ENCODE measurements at places on chromosomes 11 and 22.

GRCh38 chr11:65442842-65443331, 20.3 kb downstream of the NEAT1 start:
- DNase-seq = peak; percentile 50

DNA sequence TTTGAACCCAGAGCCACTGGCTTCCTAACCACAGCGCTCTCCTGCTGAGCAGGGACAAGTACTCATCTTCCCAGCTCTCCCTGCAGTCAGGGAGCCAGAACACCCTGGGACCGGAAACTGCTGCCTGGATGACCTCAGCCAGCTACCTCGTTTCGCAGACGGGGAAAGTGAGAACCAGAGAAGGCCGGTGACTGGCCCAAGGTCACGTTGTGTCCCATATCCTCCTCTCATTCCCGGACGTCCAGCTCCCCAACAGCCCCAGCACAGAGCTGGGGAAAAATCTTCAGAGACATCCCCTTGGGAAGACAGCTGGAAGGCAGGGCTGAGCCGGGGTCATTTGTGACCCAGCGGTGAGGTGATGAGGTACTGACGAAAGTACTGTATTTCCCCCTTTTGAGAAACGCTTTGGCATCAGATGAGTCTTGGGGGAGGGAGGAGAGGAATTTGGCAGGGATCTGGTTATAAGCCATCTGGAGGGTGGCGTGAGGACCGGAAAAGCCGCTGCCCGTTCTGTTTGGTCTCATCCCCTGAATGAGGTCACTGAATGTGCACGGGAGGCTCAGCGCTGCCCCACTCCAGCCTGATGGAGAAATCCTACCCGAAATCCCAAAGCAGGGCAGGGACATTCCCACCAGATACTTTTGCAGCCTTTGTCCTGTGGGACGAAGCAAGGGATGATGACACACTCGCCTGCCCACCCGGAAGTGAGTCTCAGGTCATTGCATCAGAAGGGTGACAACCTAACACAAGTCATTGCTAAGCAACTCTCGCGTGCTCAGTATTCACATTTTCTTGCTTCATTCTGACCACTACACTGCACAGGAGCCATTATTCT, 41.1 kb downstream of the LIF start:
- peak; percentile 98 for DNase-seq

DNA sequence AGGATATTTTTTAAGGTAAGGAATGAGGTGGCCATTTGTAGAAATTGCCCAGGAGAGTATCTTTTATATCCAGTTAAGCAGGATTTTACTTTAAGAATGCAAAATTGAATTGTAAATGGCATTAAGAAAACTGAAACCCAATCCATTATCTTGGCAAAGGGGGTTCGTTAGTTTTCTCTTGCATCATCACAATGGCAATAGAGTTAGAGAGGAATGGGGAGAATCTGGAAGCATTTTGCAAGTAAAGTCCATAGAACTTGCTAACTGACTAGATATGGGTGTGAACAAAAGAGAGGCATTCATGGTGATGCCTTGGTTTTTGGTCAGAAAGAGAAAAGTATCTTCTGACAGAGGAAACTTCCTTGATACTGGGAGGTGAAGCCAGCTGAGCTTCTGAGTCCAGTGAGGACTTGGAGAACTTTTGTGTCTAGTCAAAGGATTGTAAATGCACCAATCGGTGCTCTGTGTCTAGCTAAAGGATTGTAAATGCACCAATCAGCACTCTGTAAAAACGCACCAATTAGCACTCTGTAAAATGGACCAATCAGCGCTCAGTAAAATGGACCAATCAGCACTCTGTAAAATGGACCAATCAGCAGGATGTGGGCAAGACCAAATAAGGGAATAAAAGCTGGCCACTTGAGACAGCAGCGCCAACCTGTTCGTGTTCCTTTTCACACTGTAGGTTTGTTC, 3.6 kb upstream of the CCDC117 start:
- DNase-seq = no peak

DNA sequence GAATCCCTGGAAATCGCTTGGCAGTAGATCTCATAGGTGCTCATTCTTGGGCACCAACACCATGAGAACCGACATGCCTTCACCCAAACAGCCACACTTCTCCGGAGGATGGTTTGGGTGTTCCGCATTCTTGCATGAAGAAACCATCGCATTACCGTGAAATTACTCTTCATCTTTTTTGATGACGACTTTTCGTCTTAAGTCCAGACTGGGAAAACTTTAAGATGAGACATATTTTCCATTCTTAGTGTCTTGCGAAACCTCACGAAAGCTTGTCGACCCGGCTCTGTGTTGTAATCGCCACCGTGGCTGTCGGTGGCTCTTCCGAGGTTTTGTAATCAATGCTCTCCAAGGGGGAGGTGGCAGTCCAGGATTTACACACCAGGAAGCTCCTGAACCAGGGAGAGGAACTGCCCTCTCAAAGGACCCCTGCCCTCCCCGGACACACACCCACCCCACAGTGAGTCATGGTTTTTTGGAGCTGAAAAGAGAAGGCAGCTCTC, 1.7 kb downstream of the TOM1 start:
- peak; percentile 99 for DNase-seq

GRCh38 chr22:44304354-44304753, 8.4 kb downstream of the SHISAL1 start:
- peak; percentile 60 for DNase-seq

DNA sequence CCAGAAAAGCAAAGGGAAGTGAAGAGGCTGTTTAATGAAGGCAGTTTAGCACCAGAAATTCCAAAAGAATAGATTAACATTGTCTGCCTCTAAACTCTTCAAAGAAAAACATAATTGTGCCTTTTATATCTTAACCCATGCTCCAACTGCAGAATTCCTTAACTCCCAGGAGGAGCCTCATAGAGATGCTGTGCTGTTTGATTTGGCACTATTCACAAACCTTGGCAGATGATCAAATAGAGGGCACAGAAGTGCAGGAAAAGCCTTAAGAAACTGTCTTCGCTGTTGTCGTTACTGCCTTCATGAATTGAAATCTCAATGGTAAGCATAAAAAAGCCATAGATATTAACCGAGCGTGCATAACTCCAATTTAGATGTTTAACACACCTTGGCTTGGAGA, 124.1 kb upstream of the MPPED2 start:
- DNase-seq = no peak

DNA sequence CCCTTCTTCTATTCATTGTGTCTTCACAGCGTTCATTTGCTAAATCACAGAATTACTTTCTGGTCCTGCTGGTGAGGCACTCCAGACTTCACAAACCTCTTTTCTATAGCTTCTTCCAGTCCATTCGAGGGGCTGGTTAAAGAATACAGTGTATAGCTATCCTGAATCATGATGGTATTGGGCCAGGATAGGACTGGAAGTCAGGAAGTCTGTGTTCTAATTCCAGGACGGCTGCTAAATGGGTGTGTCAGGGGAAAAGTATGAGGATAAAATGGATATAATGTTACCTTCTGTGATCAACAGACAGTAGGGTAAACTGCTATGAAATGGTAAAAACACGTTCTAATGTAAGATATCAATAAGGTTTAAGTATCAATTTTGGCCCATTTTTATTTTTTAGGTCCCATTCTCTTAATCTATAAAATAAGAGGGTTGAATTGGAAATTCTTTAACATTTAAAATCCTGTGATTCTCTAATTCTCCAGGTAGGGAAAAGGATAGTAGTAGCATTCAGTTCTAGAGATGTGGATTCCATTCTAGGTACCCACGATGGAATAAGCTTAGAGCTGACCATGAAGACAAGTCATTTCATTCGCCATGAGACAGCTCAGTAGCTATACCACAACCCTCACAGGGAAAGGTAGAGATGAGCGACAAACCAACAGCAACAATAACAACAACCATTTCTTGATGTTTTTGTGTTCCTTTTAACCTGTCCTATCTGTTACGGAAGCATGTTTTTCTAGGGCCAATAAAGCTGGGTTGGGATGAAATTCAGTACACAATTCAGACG, 96.1 kb downstream of the SLC1A2 start:
- DNase-seq = peak; percentile 49

DNA sequence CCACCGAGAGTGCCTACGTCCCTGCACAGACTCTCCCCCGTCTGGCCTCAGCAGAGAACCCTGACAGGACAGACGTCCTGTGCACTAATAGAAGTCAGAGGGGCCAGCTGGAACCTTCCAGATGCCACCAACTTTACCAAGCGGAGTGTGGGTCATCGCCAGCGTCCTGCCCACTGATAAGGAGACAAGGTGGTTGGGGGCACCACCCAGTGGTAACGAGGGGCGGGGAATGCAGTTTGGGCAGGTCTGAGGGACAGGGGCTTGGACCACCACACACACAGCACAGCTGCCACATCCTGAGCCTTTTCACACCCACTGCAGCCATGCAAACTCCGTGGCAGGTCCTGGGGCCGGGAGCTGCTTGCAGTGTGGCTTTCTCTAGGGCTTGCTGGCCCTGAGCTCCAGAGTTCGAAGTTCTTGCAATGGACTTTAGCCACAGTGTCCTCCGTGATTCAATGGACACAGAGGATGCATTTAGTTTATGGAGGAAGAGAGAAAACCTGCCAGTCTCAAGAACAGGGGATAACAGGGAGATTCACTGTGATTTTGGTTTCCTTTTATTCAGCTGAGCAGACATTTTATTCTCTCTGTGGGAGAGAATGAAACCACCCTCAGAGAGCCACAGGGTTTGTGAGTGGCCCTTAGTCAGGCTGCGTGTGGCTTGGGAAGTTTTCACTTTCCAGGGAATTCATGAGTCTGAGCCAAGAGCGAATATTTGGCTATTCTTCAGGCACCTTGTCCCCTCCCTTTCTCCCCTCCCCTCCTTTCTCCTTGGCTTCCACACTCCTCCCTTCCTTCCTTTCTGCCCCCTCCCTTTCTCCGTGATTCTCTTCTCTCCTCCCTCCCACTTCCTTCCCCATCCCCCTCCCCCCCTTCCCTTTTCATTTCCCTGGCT, 13.1 kb downstream of the MRGPRG start:
- no peak for DNase-seq

DNA sequence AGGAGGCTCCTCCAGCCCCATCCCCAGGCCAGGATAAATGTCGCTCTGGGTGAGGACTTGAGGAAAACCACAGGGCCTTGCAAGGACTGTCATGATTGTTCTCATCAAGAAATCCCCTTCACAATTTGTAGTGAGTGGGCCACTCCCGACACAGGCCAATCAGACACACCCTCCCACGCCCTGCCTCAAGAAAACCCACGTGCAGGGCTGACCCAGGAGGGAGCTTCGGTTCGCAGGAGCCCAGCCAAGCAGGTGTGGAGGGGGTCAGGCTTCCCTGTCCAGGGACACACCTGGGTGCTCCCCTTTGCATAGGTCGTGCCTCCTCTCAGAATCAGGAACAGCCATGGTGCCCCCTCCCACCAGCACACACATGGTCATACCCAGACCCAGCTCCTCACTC, 43.2 kb downstream of the SHANK2 start:
- no peak for DNase-seq

GRCh38 chr11:29448246-29448877, 568.5 kb downstream of the KCNA4 start:
- peak; percentile 20 for DNase-seq

Data from fibroblast of mammary gland (primary cell).